Hematopoietic multipotent progenitor cell treated with erythropoietin and hydrocortisone succinate and interleukin-3 and kit ligand, for 8 days (in vitro differentiated cells): ENCODE measurements at places on chromosomes 6 and 20.

GRCh38 chr20:59530782-59531181 is 73.6 kb upstream of the PHACTR3 start:
- no peak for DNase-seq

DNA sequence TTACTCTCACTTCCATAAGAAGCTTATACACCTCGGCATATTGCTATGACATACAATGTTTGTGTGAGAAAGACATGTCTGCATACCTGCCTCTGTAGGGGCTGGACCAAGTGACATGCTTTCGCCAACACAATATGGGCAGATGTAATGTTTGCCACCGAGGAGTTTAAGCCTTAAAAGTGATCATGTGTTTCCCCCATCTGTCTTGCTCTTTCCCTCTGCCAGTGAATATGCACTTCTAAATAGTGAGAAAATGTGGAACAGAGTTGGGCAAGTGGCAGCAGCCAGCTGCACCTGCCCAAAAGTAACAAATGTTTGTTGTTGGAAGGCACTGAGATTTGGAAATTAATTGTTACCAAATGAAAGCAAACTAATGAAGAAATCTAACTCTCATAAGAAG is 274.8 kb upstream of the BTBD3 start:
- no peak for DNase-seq

GRCh38 chr6:157271441-157271840 is 51.9 kb downstream of the TMEM242 start:
- no peak for DNase-seq

DNA sequence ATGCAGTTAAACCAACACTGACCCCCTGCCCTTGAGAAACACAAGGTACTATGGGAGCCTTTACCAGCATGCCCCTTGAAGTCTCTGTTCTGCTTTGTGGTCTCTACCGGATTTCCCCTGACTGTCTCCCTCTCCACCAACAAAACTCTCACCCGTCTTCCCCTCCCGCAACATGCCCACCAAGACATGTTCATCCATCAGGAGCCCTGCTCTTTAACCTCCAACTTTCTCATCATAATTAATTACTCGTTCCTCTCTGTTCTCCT is 1.1 kb downstream of the ZNF165 start:
- DNase-seq, result peak; percentile 20

GRCh38 chr6:139625081-139625939 is 250.9 kb upstream of the CITED2 start:
- peak; percentile 91 for DNase-seq

- DNase-seq, result no peak
These were observed 172.8 kb downstream of the CDKAL1 start for GRCh38 chr6:20706939-20707485.

DNA sequence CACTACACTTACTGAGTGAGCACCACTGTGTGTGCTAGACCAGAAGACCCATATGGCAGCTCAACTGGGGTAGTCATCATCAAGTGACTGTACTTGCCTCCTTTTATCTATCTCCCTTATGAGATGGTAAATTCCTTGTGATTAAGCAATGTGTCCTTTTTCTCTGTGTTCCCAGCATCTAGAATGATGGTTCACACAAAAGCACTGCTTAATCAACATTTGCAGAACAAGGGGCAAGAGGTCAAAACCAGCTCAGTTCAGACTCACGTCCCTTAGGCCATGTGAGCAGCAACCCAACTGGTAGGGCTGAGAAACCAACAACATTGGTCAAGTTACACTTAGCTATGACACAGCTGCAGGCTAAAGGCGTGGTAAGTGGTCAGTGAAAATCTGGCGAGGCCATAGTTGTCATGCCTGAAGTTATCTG is 10.0 kb downstream of the TRAM2 start:
- no peak for DNase-seq

DNA sequence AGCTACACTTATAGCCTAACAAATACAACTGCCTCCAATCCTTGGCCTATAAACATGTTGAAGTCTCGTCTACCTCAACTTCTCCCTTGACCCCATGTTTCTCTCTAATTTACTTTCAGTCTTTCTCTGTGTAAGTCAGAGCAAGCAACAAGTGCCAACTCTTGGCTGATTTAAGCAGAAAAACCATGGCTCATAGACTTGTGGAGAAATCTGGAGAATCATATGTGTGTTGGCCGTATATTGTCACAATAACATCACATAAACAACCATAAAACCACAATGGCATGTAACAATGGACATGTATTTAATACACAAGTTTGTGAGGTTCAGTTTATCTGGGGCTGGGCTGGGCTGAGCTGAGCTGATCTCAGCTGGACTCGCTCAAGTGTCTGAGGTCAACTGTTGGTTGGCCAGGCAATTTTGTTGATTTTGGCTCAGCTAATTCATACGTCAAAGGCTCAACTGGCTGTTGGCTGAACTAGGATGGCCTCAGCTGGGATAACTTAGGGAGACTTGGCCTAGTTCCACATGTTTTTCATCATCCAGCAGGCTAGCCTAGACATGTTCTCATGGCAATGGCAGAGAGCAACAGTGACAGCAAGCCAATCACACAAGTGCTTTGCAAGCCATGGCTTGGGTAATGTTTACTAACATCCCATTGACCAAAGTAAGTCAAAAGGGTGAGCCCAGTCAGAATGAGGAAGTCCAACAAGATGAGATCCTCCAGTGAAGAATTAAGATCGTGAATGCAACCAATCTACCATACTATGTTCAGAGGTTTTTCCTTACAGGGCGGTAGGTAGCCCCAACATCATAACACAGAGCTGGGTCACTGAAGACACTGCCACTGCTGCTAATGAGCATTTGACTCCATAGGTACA is 12.9 kb upstream of the TBC1D22B start:
- no peak for DNase-seq

DNA sequence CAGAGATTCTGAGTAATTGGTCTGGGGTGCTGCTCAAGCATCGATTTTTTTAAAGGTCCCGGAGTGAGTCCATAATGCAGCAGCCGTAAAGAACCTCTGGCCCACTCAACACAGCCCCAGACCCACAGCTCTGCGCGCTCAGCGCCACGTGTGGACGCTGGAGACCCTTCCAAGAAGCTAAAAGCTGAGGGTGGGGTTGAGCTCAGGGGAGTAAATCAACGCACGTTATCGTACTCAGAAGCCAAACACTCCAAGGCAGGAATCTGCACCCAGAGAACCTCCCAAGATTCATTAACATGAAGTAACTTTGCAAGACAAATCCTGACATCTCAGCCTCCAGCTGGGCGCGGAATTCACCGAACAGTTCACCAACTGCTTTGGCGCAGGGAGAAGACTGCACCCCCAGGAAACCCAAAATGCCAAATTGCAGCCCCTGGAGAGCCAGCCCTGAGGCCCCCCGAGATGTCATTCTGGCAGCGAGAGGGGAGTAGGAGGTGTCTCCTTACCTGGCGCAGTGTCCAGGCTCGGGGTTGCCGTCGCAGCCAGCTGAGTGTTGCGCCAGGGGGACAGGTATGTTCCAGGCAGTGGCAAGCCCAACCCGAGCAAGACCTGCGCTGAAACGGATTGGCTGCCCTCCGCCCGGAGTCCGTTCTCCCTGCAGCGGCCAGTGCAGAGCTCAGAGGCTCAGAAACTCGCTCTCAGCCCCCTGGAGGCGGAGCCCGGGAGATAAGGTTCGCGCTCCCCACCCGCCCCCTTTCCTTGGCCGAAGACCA is at the start of gene COL21A1:
Gene COL21A1 (minus strand): TSS at position 700 of the 773 bp plus-strand sequence. CDS start 64,962 bp downstream, outside the sequence.
- DNase-seq, result no peak

- no peak for DNase-seq
These were observed 203.9 kb upstream of the RAB32 start for GRCh38 chr6:146339716-146340115.

DNA sequence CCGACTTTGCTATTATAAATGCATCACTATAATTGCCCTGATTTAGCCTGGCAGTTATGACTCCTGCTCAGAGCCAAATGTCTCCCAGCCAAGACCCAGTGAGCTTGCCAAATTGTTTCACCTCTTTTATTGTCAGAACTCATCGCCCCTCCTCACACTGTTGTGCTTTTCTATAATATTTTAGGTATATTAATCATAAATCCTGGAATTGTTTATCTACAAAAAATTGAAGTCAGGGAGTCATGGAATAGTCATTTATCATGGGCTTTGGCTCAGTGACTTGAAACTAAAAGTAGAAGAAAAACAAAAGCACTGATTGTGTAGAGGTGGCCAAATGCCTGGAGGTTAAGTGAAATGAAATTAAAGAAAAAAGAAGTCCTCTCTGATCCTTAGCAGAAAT is 85.6 kb downstream of the PFDN4 start:
- no peak for DNase-seq

DNA sequence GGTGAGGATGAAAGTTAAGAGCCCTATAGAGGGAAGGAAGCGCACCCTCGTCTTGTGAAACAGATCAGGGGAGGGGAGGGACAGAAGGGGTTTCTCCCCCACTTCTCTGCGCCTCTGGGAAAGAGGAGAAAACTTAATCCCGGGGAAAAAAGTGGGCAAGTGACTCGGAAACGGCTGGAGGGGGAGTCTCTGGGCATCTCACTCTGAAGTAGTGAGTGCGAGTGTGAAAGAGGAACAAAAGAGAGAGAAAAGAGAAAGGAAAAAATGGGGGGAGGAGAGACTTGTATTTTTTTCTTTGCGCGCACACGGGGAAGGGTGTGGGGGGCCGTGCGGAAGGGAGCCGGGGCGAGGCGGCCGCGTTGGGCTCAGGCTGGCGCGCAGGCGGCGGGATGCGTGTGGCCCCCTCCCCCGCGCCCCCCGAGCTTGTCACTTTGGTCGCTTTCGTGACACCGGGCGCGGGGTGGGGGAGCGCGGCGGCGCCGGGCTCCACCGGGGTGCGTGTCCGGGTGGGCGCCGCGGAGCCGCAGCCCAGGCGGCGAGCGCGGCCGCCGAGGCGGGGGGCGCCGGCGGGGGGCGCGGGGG is 454 bp downstream of the L3MBTL3 start:
- no peak for DNase-seq

GRCh38 chr6:155380666-155381332 is 66.5 kb upstream of the TFB1M start:
- no peak for DNase-seq

DNA sequence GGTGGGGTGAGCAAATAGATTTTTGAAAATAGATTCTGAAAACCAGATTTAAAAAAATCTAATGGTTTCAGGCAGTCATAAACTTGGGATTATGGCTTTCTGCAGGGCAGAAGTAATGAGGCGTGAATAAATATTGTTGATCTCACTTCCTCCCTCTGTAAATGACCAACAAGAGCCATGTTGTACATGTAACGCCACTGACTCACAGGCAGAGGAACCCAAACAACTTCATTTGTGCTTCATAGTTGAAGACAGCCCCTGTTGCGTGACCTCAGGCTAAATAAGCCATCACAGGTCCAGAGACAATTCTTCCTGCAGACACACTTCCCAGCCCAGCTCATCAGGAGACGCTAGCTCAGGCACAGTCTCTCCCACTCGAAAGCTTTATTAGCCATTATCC is 59.1 kb upstream of the F13A1 start:
- DNase-seq, result no peak

DNA sequence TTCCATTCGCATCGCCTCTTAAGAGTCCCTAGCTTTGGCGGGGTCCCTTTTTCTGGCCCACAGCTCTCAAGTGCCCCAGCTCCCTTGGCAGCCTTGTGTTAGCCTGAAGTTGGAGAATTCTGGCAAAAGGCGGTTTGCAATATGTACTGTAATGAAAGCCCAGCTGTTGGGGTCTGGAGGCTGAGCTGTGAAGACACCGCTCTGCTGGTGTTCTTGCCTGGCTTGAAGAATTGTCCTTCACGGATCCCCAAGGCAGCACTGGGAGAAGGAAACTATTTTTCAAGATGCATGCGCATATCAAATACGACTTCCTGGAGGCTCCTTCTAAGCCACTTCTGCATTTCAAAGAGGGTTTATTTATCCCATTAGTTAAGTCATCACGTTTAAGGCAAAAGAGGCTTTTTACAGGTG is 21.4 kb upstream of the CITED2 start:
- DNase-seq, result no peak

DNA sequence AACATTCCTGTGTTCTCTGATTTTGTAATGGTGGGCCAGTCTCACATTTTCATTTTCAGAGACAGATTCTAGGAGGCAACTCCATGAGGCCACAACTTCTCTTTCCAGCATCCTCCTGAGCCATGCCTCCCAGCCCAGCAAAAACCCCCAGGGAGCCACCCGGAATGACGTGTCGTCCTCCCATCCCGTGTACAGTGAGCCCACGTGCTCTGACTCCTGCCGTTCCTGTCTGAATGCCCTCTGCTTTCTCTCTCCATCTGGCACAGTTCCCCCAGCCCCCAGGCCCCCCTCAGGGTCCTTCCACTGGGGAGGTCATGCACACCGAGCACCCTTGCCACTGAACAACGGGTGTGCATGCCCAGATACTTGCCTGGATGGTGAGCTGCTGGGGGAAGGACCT is 38.0 kb downstream of the C20orf203 start:
- no peak for DNase-seq

GRCh38 chr6:150323205-150323604 is 45.6 kb upstream of the IYD start:
- DNase-seq, result no peak
